Brain pericyte (primary cell): ENCODE measurements at places on chromosomes 4 and X.

DNA sequence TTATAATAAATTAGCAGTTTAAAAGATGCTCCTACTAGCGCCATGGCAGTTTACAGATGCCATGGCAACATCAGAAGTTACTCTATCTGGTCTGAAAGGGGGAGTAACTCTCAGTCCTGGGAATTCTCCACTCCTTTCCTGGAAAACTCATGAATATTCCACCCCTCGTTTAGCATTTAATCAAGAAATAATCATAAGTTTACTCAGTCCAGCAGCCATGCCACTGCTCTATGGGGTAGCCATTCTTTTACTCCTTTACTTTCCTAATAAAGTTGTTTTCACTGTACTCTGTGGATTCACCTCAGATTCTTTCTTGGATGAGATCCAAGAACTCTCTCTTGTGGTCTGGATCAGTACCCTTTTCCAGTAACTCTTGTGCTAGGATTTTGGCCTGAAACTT is 52.3 kb downstream of the GUCY1B1 start:
- DNase-seq = no peak

DNA sequence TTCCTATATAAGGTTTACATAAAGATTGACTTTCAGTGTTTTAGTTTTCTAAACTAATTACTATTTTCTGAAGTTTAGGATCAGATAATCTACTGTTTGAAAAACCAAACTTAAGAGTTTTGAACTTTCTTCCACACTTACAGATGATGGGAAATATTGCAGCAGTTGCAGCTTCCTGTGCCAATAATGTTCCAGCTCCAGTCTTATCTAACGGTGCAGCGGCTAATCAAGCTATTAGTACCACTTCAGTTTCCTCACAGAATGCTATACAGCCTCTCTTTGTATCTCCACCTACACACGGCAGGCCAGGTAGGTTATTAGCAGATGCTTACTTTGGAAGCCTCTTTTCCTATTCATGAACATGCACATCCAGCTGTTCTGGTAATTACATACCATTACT is 55.6 kb downstream of the ALG13 start:
- DNase-seq = no peak

GRCh38 chr4:153799694-153800074 is 10.8 kb upstream of the SFRP2 start:
- DNase-seq = no peak

DNA sequence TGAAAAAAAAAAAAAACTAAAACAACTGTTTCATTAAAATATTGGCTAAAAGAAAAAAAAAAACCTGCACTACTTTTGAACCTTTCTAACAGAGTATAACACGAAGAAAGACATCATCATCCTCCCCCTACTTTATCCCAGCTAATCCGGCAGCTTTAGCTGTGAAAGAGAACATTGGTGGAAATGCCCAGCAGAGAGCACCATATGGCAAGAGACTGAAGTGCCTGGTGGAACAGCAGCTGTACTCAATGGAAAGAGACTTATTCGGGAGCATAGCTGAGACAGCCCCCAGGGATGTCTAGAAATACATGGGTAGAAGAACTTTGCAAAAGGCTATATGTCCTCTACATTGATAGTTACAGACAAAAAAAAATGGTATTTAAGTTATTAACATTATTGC is 30.3 kb downstream of the STPG2 start:
- no peak for DNase-seq

DNA sequence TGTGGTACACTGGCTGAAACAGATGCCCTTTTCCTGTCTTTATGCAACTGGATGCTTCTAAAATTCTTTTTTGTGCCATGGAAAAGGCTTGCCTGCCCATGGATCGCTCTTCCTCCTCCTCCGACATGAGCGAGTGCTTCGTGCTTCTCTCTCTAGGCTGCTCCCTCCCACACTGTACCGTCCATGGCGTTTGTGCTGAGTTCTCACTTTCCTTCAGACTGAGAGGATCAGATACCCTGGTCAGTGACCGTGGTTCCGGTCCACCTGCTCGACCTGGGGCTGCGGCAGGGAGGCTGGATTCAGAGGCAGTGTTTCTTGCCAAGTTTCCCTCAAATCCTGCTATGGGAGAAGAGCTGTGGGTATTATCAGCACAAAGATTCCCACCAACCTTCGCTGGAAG is 10.2 kb upstream of the CLDN24 start:
- no peak for DNase-seq

- DNase-seq = no peak
Observed at GRCh38 chr4:184329659-184330400, 112.2 kb upstream of the ENPP6 start.

- DNase-seq = no peak
Observed at GRCh38 chr4:119933606-119934005, 133.0 kb downstream of the MAD2L1 start.

DNA sequence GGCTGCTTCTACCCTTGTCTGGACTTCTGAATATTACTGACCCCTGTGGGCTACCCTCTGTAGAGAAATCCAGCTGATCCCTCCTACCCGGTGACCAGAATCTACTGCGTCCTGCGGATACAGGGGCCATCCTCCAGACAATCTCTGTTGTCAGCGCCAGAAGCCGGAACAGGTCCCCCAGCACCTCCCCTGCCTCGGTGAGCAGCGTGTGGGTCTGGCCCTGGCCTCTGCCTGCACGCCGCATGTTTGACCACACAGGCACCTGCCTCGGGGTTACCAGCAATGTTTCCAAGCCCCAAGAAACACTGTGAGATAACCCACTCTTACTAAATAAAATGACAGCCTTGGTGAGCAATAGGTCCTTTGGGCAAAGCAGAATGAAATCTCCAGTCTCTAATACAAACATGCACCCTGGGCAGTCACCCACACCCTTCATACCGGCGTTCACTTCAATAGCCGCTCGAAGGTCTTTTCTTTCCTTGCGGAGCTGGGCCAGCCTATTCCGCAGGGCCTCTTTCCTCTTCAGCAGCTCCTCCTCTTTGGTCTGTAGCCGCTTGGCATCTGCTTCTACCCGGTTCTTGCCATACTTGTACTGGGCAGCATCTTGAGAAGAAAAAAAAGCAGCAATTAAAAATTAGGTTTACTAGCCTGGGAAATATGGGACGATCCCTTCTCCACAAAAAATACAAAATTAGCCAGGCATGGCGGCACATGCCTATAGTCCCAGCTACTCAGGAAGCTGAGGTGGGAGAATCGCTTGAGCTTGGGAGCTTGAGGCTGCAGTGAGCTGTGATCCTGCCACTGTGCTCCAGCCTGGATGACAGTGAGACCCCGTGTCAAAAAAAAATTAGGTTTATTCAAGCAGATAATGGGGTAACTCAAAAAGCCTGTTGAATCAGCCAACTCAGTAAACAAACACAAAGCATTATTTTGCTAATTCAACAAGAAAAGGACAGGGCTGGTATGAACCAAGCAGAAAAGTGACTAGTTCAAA is 165.1 kb downstream of the AFAP1 start:
- no peak for DNase-seq

- no peak for DNase-seq
Observed at GRCh38 chr4:64230709-64231310, 178.4 kb downstream of the TECRL start.

DNA sequence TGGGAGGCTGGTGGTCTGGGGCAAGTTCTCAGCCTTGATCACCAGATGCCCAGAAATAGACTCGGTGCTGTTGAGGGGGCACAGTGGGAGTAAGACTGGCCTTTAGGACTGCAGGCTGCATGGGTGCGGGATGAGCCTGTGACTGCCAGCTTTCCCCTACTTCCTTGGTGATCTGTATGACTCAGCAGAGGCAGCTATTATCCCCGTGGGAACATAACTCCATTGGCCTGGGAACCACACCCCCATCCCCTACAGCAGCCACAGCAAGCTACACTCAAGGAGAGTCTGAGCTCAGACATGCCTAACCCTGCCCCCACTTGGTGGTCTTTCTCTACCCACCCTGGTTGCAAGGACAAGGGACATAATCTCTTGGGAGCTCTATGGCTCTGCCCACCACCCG is 20.6 kb downstream of the CLIC2 start:
- no peak for DNase-seq

DNA sequence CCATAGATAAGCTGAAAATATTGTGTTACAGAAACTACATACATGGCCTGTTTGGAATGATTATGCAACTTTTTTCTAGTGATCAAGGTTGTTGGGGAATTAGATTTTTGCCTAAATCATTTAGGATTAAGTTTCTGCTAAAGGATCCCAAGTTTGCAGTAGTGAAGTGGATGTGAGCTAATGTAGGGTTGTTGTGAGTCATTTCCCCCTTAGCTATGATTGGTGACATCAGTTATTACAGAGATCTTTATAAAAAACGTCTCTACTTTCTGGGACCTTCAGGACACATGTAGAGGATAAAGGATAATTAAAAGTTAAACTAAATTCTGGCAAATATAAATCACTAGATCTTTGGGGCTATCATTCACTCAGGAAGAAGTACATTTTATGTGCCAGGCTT is 133.3 kb downstream of the GATB start:
- DNase-seq = no peak

GRCh38 chr4:185625503-185625902 is 90.2 kb upstream of the PDLIM3 start:
- DNase-seq = no peak
